Central memory CD8-positive, alpha-beta T cell (primary cell): ENCODE measurements at places on chromosomes 11 and 22.

DNA sequence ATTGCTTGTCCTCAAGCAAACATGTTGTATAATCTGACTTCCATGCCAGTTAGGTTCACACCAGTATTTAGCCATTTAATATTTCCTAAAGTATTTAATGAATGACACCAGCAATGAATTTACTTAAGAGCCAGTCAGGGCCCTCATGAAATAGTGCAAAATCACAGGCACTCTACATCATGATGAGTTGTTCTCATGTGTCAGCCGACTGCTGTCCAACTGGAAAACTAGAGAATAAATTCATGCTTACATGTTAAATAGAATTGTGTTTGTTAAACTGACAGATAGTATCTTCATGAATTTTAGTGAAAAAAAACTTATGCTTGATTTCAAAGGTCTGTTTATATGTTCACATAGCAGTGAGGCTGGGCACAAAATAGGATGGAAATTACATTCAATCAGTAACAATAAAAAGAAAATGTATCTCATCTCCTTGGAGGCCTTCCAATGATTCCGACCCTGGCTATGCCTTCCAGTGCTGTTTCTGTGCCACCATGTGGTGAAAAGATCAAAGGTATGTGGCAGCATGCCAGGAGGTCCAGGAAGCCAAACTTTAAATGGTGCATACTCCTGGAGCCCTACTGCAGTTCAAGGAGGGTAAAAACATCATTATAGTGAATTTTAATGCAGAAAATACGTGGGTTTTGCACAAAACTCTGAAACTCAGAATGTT, 45.2 kb downstream of the CTSC start:
- DNase-seq: no peak

DNA sequence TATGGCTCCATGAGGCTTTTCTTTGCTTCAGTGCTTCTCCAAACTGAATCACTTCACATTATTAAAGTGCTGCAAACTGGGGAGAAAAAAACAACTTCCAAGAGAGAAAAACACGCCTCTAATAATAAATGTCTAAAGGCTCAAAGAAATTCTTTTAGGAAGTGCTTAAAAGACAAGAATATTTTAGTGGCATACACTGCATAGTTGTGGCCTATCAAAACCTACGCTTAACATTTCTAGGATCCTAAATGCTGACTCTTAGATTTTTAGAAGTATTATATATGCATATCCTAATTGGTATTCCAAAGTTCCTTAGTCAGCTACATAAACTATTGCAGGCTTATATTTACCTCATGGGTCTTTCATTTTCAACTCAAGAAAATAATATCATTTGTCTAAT, 879.0 kb upstream of the CCDC90B start:
- no peak for DNase-seq

- DNase-seq: no peak
Observed at GRCh38 chr22:26466196-26466595, 17.4 kb downstream of the HPS4 start.

DNA sequence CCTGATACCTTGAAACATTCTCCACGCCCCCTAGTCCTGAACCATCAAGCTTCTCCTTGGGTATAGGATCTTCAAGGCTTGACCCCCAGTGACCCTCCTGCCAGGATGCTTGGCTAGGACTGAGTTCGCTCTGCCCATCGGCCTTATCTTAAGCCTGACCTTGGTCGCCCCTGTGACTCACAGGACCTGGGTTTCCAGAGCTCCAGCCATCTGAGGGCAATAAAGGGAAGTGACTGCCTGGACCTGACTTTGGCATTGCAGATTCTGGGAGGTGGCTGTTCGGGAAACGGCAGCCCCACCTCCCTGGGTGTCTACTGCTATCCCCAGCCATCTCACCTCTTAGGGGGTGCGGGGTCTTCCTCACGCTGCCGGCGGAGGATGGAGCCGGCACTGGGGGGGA, 15.4 kb downstream of the CARD10 start:
- no peak for DNase-seq
